ENCODE measurements at places on chromosomes 11 and 22. TPM values are rescaled to one million over a fixed set of nuclear protein-coding genes. Genes with fewer than 3 reads are reported as not detected.

Gene TESMIN
- total RNA-seq, result 0.89 TPM

Gene LAYN
- 6.9 TPM for total RNA-seq

Gene HEPHL1
- not detected for total RNA-seq

Gene OR51B5
- total RNA-seq, result not detected

Gene TPBGL
- 0.25 TPM for total RNA-seq

Gene SCN2B
- total RNA-seq, result 2.1 TPM

Gene CELSR1
- 7.2 TPM for total RNA-seq

Gene IGLL1
- total RNA-seq, result not detected

Gene NAALAD2
- 1.8 TPM for total RNA-seq

Gene ANGPTL5
- total RNA-seq, result 4.9 TPM

Gene TMEM45B
- not detected for total RNA-seq

Gene ADM2
- total RNA-seq, result not detected

Gene SMIM35
- total RNA-seq, result not detected

Gene MRGPRX3
- not detected for total RNA-seq

Gene DUSP8
- 15.6 TPM for total RNA-seq

Gene SCUBE2
- total RNA-seq, result 1.6 TPM

Gene MUC6
- not detected for total RNA-seq

Gene MMP8
- total RNA-seq, result not detected

Gene MYRF
- 1.9 TPM for total RNA-seq

Gene RAG2
- total RNA-seq, result not detected

Gene CARD10
- 6.6 TPM for total RNA-seq

Gene NRXN2
- total RNA-seq, result 2.7 TPM

Gene KCNJ11
- total RNA-seq, result 33.1 TPM

Gene ACTN3
- total RNA-seq, result not detected

Gene MYEOV
- not detected for total RNA-seq

Gene OR4D5
- total RNA-seq, result not detected

Gene KCNJ1
- not detected for total RNA-seq

Gene PPFIBP2
- total RNA-seq, result 13.7 TPM

Gene AP1B1
- total RNA-seq, result 33.5 TPM

Gene ASPHD2
- 0.50 TPM for total RNA-seq

Gene CNGA4
- not detected for total RNA-seq

Gene HDHD5
- total RNA-seq, result 37.3 TPM

Gene ALDH3B2
- total RNA-seq, result not detected

Gene TH
- not detected for total RNA-seq

Gene C11orf87
- total RNA-seq, result not detected

Gene OR8A1
- total RNA-seq, result not detected

Gene AQP11
- 0.64 TPM for total RNA-seq

Gene SAA2
- 5.5 TPM for total RNA-seq

Gene MPPED1
- total RNA-seq, result not detected

Gene AMPD3
- total RNA-seq, result 8.9 TPM

Gene GPR83
- 0.19 TPM for total RNA-seq

Measured in right cardiac atrium (tissue), 5 donors.